SK-N-DZ (cell line): ENCODE measurements at places on chromosomes 7 and 10.

DNA sequence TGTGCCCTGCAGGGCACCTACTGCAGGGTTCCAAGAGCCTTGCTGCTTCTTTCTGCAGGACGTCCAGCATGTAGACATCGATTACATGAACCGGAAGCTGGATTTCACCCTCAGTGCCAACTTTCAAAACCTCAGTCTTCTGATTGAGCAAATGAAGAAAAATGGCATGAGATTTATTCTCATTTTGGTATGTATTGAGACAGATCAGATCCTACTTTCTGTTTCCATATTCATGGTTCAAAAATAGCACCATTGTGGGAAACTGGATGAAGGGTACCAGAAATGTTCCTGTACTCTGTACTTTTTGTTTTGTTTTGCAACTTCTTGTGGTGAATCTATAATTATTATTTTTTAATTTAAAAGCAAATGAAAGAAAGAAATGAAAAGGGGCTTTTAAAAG, 64.1 kb downstream of the MGAM2 start:
- no peak for DNase-seq

- no peak for DNase-seq
Measured at GRCh38 chr7:92598310-92598981, 8.3 kb upstream of the FAM133B start.

GRCh38 chr7:18341756-18342155, 153.8 kb upstream of the HDAC9 start:
- DNase-seq, result no peak

DNA sequence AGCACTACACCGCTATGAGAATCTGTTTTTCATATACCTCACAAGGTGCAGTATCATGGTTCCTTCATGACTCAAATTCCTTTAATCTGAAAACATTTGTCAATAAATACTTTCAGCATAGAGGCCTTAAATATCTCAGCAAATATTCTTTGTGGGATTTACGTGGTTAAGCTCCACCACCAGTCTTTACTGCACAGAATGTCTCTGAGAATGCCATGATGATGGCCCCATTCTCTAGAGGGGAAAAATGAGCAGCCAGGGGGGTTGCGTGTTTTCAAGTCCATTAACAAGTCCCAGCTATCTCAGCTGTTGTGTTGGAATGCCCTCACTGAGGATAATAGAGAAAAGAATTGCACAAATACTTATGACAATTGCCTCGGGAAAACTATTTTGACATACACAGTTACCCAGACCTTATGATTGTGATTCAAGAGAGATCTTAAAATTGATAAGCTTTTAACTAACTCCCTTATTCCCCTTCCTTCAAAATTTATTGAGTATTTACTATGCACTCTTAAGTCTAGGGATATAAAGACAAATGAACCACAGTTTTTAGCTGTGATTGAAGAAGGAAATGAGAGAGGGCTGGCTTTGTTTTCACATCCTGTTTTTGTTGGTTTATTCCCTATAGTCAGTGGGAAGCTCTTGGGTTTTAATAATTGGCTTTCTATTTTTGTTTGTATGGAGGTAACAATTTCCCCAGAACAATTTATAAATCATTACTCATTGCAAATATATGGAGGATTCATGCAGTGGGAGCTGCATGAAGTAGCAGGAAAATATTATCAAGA, 176.5 kb upstream of the VWC2 start:
- no peak for DNase-seq
